LNCaP clone FGC (cell line): ENCODE measurements at places on chromosomes 7 and 10.

DNA sequence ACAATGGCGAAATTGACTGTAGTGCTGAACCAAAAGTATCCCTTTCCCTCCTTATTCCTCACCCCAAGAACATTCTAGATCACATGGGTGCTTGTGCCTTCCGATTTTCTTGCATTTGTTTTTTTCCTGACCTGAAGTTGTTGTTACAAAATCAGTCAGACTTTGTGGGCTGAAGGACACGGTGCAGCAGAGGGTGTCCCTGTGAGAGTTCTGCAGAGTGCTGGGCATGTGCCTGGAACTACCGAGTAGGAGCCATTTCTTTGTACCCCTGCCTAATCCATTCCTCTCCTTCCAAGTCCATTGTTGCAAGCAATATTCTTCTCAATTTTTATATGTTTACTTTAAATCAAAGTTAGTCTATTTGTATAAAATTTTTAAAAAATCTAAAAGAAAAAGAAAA, 35.3 kb upstream of the GJD4 start:
- no peak for DNase-seq

DNA sequence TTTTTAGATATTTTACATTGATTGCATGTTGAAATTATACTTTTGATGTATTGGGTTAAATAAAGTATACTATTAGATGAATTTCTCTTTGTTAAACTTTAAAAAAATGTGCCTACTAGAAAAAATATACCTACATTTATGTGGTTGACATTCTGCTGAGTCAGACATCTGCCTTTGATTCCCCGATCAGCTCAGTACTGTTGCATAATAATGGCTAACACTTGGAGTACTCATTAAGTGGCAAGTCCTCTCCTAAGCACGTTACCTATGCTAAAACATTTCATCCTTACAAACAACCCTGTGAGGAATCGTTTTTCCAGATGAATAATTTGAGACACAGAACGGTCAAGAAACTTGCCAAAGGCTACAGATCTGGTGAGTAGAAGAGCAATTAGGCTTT, 14.0 kb upstream of the SEM1 start:
- DNase-seq: no peak

- DNase-seq: no peak
These were observed 159.2 kb downstream of the LHFPL3 start for GRCh38 chr7:104487642-104488041.

DNA sequence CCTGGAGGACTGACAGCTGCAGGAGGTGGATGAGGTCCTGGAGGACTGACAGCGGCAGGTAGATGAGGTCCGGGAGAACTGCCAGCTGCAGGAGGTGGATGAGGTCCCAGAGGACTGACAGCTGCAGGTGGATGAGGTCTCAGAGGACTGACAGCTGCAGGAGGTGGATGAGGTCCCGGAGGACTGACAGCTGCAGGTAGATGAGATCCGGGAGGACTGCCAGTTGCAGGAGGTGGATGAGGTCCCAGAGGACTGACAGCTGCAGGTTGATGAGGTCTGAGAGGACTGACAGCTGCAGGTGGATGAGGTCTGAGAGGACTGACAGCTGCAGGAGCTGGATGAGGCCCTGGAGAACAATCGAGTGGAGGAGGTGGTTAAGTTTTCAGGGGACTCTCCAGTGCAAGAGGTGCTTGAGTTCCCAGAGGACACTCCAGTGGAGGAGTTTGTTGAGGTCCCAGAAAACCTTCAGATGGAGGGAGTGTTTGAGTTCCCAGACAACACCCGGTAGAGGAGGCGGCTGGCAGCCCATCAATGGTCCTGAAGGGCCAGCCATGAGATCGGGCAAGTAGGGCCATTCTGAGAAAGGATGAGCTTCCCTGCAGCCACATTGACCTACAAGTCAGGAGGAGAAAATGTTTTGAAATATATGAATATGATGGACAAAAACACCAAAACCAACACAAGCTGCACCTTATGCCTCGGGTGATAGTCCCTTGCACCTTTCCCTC, 4.7 kb upstream of the EIF5AL1 start:
- no peak for DNase-seq

GRCh38 chr7:136997735-136998134, 129.3 kb downstream of the CHRM2 start:
- no peak for DNase-seq

- DNase-seq: no peak
These were observed 18.6 kb upstream of the ADRB1 start for GRCh38 chr10:114024876-114025610.

- no peak for DNase-seq
These were observed 66.3 kb upstream of the PPIF start for GRCh38 chr10:79280956-79281355.

DNA sequence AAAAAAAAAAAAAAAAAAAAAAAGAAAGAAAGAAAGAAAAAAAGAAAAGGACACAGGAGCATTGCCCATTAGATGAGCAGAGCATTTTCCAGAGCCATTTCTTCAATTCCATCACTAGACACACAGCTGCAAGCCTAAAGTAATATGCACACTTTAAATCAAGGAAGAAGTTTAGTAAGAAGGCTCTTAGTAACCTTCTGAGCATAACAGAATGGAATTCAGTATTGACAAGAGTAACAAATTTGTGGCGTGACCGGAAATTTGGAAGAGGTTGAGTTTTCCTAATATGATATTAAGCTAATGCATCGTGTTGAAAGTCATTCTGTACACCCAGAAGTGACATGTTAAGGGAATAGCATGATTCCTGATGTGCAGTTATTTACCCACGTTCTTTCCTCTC, 35.3 kb downstream of the SMURF1 start:
- DNase-seq: no peak

DNA sequence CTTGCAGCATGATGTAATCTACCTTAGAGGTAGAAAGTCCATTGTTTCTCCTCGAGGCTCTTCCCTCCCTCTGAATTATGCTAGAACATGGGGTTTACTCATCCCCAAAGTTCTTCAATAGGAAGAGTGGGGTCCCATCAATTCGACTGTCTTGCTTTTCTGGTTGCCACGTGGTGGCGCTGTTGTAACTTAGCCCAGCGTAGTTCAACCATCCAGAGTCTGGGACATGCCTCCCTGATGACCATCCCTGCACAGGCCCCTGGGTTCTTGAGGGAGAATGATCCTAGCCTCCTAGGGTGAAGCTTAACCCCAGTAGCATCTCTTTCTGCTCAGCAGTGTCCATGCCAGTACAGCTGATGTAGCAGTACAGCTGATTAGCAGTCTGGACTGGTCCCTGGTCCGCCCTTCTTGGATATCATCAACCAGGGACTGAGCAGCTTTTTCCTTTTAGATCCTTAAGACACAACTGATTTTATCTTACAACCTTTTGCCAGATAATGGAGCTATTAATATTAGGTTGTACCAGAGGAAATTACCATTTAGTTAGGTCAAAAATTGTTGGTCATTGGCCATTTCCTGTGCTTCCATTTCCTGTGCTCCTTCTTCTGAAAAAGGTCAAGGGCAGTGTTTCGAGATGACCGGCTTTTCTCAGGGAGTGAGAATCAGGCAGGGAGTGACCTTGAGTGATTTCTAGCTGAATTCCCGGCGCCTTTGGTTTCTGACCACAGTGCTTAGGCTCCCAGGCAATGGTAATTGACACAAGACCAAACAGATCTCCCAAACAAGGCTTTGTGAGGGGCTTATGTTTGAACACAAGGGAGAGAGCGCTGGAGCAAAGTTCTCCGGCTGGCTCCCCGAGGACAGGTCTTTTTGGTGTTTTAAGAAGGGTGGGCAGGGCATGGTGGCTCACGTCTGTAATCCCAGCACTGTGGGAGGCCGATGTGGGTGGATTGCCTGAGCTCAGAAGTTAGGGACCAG, 65.4 kb downstream of the TACC2 start:
- DNase-seq: no peak

DNA sequence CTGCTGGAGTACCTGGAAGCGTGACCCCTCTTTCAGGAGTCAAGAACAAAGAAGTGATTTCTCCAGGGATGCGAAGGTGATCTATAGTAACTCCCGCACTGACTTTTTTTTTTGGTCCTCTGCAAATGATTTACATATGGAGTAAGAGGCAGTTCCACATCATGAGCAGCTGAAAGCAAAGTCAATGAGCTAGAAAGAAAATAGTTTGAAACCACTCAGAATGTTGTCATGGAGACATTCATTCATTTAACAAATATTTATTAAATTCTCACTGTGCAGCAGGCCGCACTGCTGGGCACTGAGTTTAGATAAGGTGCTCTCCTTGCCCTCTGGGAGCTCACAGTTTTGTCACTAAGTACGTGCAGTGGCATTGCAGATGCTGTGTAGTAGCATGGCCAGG, 206.7 kb downstream of the CAMK1D start:
- no peak for DNase-seq

GRCh38 chr10:123361832-123362231, 207.6 kb downstream of the BUB3 start:
- no peak for DNase-seq

DNA sequence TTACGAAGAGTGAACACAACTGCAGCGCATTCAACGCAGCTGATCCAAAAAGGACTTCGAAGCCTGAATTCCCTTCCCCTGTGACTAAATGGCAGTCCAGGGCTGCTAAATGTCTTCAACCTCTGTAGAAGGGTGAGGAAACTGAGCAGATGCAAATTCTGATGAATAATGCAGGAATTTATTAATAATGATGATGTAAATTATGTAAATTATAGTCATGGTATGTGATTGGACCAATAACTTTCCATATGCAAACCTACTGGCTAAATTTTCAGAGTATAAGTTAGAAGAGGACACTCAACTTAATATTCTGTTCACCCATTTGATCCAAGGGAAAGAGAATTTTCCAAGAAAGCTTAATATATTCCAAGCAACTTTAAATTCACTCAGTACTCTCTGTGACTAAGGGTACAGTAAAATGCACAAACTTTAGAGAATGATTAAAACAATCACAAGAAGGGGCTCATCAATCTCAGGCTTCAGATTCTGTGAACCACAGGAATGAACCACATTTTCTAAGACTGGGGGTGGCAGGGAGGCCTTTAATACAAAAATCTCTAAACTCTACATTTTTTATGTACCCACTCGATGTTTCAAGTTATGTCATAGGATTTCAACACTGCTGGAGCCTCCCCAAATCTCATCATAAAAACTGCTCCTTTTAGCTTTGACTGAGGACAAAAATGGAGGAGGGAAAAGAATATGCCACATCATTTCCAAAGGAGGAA, 3.5 kb downstream of the FGFR2 start:
- DNase-seq: no peak

DNA sequence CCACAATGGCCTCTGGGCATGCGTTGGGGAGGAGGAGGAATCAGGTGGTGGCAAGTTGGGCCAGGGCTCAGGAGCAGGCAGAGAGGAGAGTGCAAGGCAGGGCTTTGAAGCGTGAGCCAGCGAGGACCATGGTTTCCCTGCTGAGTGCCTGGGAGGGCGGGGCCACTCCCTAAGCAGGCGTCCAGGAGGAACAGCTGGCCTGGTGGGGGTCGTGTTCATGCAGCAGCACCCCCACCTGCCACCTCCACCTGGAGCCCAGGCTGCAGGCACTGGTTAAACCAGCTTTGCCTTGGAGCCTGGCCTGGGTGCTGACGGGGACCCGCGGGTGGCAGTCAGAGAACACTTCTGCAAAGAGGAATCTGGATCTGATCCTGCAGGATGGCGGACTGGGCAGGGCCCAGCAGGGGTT, 24.2 kb upstream of the AQP1 start:
- no peak for DNase-seq

DNA sequence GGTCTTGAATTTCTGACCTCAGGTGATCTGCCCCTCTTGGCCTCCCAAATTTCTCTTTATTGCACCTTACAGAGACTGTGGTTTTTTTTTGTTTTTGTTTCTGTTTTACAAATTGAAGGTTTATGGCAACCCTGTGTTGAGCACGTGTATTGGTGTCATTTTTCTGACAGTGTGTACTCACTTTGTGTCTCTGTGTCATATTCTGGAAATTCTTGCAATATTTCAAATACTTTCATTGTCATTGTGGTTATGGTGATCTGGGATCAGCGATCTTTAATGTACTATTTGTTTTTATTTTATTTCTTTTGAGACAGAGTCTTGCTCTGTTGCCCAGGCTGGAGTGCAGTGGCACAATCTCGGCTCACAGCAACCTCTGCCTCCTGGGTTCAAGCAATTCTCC, 89.8 kb downstream of the PRTFDC1 start:
- no peak for DNase-seq

DNA sequence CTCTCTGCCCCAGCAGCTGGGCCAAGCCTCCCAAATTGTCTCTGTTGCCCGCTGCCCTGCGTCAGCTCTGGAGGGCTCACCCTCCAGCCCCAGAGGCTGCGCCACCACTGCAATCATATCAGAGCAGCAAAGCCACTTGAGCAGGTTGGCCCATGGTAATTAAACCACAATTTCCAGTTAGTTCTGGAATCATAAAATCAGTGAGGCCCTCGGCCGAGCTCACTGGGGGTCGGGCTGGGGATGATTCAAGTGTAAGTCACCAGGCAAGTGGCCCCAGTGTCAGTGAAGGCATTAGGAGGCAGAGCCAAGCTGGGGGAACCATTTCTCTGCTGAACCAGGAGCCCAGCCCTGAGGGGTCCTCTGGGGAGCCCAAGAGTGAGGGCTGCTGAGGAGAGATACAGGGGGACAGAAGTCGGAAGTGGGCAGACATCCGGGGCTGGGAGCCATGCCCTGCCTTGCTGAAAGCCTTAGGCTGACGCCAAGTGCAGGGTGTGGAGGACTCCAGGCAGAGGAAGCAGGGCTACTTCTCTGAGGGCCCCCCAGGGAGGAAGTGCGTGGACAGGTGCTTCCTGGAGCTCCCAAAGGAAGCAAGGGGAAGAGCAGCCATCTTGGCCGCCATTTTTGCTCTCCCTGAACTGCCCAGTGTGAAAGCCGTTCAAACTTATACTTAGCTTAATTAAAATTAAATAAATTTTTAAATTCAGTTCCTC, 29.5 kb upstream of the SLC29A3 start:
- DNase-seq: no peak
